ENCODE measurements at places on chromosomes 11 and 22.

- no peak for DNase-seq
These were observed 435 bp upstream of the TAF6L start for GRCh38 chr11:62770778-62771143.

GRCh38 chr11:7840578-7840977 is 43.8 kb upstream of the OR5P2 start:
- DNase-seq: no peak

- no peak for DNase-seq
These were observed at the start of gene JHY for GRCh38 chr11:122882189-122882856. Gene JHY (plus strand): TSS chr11:122882759. CDS start chr11:122885850, 3,091 bp downstream.

GRCh38 chr11:87174870-87175269 is 137.1 kb downstream of the TMEM135 start:
- no peak for DNase-seq

DNA sequence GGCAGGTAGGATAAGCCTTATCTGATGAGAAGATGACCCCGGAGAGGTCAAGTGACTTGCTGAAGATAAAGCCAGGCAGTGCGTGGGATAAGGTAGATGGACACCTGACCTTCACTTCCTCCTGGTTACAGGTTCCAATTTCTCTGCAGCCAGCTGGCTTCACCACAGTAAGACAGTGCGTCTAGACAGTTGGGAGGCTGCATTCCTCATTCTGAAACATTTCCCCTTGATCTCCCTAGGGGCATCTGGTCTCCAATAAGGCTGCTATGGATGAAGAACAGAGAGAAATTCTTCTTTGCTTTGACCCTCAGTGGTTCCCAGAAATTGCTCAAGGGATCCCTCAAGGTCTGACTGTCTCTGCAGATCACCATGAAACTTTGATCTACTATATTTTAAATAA is 211.3 kb downstream of the MYO18B start:
- no peak for DNase-seq

- no peak for DNase-seq
These were observed 11.7 kb upstream of the LTO1 start for GRCh38 chr11:69686856-69687255.

- DNase-seq: no peak
These were observed 2.2 kb downstream of the SPCS2 start for GRCh38 chr11:74951226-74951625.

DNA sequence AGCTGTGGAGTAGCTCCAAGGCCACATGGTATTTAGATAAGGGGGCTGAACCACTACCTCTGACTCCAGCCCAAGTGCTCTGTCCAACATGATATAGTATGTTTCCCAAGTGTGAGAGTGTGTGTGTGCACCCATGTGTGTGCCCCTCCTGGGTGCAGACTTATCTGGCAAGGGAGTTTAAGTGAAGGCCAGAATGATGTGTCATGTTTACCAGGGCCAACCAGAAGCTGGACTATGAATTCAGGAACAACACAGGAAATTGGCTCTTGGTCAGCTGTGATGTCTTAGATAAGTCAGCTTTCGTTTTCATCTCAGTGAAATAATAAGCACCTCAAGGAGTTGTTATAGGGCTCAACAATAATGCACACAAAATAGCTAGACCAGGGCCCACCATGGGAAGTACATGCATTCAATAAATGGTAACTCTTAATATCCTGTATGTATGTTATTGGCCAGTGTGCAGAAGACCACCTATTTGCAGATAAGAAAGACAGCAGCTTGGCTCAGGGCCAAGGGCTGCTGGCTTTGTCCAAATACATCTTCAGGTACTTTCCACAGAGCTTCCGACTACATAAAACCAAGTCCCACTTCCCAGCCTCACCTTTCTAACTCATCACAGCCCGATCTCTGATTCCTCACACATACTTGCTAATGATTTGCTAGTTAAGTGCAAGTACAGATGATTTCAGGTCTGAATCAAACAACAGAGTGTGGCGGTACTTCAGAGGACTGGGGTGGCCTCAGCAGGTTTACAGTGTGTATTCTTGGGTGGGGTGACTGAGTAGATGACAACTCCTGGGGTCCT is 120.9 kb downstream of the ME3 start:
- DNase-seq: no peak

GRCh38 chr11:101668236-101668635 is 84.4 kb upstream of the TRPC6 start:
- no peak for DNase-seq

- no peak for DNase-seq
These were observed 58.8 kb downstream of the CNTN5 start for GRCh38 chr11:99079576-99079975.

GRCh38 chr11:106021181-106021966 is 666 bp downstream of the MSANTD4 start:
- no peak for DNase-seq

DNA sequence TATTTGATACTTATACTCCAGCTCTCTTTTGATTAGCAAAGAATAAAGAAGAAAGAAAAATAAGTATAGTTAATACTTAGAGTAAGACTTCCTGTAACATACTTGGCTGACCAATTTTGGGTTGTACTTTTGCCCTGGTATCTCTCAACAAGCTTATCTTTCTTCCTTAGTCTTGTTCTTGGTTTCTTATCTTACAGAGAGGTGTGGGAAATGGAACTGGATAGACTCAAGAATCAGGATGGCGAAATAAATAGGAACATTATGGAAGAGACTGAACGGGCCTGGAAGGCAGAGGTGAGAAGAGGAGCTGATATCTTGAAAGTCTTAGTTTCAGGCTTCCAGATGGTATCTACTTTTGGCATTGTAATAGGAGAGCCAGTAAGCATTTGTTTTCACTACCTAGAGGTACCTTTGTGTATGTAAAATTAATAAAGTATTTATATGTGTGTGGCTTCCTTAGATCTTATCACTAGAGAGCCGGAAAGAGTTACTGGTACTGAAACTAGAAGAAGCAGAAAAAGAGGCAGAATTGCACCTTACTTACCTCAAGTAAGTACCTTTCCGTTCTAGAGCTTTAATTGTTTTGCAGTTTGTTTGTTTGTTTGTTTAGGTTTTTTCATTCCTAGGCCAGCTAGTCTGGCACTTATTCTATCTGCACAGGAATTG is 11.3 kb upstream of the BACE1-AS start:
- DNase-seq: no peak

GRCh38 chr11:65212226-65212801 is 30.6 kb downstream of the CAPN1 start:
- no peak for DNase-seq

DNA sequence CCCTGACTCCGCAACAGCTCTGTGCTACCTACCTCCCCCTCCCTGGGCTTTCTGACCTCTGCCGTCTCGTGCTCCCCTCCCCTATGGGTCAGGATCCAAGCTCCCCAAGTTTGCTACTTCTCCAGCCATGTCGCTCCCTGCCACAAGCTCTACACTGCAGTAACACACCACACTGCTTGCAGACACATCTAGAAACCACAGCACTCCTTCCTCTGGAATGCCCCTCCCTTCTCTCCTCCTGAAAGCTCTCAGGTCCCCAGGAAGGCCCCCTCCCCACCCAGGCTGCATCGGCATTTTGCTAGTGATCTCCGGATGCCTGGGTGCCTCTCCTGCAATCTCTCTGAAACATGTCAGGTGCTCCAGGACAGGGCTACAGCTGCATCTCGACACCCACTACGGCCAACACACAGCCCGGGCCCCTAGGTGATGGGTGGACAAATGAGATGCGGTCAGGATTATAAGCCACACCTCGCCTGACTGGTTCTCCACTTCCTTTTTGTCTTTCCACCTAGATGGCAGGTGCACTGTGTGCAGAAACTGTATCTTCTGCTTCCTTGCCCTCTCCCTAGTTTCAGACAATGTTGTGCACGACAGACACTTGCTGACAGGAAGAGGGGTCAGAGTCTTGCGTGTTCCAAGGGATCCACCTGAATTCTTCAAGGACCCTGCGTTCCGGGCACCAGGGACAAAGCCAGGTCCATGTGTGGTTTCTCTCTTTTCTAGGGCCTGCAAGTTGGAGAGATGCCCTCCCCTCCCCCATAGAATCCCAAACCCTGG is 22.9 kb downstream of the RPUSD4 start:
- no peak for DNase-seq

- no peak for DNase-seq
These were observed 345.6 kb upstream of the B3GAT1 start for GRCh38 chr11:134757633-134758032.

DNA sequence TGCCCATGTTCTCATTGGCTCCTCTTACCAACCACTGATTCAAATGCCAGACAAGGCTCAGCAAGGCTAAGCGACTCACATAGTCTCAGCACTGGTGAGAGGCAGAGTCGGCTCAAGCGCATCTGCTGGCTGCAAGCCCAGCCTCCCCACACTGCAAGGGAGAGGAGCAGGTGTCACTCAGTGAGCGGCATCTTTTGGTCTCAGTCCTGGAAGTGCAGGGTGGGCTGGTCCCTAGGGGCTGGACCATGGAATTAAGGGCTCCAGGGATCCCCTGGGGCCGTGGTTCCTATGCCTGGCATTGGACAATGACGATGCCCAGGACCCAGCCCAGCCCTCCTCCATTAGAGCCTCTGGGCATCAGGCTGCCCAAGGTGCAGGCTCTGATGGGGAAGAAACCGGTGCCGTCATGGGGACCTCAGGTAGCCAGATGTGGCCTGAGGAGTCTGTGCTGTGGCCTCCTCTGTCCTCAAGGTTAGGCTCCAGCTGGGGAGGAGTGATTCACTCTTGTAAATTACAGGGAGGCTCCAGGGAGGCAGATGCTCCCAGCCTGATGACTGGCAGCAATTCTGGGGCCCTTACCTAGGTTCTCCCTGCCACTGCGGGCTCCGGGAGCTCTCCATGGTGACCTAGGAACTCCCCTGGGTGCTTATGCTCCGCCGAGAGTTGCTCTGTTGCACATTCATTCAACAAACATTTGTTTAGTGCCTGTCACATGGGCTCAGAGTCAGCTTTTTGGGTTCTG is 28.0 kb downstream of the FADS2 start:
- no peak for DNase-seq

GRCh38 chr11:92972248-92972647 is 2.8 kb downstream of the MTNR1B start:
- DNase-seq: no peak

DNA sequence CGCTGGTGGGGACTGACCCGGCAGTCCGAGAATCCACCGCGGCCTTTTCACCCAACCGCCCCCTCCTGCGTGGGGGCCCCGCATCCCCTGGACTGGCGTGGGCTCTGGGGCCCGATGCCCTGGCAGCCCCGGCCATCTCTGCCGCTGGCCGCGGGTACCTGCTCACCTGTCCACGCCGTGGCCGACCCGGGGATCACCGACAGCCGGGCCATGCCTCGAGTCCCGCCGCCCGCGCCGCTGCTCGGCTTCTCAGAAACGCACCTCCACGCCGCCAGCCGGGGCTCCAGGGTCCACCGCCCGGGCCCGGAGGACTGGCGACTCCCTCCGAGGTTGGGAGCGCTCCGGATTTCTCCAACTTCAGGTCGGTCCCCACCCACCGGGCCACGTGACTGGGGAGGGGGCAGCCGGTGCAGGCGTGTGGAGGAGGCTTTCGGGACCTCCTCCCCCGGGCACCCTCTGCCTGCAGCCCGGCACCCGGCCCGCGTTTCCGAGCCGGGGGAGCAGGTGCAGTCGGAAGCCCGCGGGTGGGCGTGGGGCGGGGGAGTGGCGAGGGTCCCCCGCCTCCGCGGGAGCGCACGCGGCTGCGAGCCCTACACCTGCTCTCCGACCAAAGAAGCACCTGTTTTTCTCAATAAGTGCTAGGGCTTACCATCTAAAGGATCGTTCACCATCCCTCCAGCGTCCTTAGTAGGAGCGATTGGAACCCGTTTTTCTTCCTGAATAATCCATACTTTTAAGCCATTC is 554 bp upstream of the NRIP3 start:
- no peak for DNase-seq

DNA sequence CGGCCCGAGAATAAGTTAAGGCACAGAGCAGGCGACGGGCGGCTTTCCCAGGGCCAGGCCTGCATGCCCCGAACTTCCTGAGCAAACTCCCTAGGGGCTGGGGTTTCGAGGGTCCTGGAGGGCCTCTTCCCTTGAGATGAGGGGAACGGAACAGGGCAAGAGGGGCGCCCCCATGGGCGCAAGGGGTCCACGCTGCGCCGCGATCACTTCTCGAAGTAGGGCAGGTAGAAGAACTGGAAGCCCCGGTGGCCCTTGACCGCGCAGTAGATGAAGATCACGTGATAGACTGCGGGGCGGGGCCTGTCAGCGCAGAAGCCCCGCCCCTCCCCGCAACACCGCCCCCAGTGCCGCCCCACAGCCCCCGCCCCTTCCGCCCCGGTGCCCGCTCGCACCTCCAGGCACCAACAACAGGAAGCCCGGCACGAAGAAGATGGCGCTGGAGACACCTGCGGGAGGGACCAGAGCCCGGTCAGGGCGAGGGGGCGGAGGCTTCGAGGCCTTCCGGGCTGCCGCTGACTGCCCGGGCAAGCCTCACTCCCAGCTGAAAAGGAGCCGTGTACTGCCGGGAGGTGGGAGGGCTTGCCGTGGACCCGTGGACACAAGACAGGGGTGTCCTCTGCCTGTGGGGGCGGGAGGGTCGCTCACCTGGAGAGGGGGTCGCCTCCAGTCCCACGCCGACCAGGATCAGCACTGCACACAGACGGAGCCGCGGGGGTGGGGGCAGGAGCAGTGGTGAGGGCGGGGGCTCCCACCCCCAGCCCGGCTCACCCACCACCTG is 4.5 kb downstream of the TMEM134 start:
- DNase-seq: no peak

- DNase-seq: no peak
These were observed 36.5 kb downstream of the TOM1 start for GRCh38 chr22:35335936-35336781.

- DNase-seq: no peak
These were observed 34.5 kb downstream of the TENM4 start for GRCh38 chr11:79406376-79406775.

- DNase-seq: no peak
These were observed 182.5 kb downstream of the CSNK2A3 start for GRCh38 chr11:11170352-11171084.

DNA sequence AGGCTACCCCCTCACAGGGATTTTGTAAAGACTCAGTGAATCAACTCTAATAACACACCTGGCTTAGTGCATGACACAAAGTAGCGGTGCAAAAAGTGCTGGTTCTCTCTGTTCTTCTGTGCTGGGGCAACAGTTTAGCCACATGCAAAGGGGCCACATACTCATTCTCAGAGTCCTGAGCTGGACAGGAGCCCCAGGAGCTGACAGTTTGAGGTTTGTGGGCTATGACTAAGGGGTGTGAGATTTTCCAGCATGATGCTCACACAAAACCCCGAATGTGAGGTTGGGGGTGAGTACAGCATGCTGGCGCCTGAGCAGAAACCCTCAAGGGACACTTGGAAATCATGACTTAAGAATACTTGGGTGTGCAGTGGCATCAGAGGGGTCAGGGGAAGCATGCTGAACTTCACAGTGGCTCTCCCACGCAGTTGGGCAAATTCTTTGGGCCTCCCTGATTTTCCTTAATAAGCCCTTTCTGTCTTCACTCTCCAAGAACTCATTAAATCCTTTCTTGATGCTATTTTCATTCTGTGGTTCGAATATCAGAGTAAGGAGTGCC is 31.0 kb downstream of the TMPRSS5 start:
- no peak for DNase-seq

- DNase-seq: no peak
These were observed 245.3 kb downstream of the CTTN start for GRCh38 chr11:70643642-70644041.

GRCh38 chr11:111386611-111387150 is 7.6 kb upstream of the POU2AF1 start:
- DNase-seq: no peak

All from SIG-M5 (cell line).